CD4-positive, alpha-beta T cell treated with Interleukin-17A for 4 hours (primary cell): ENCODE measurements at places on chromosomes 2 and 18.

GRCh38 chr2:219744600-219744999 lies 117.2 kb downstream of the SLC4A3 start:
- DNase-seq, result no peak

- DNase-seq, result no peak
These were observed 338.2 kb downstream of the LRRTM1 start for GRCh38 chr2:79966369-79966768.

DNA sequence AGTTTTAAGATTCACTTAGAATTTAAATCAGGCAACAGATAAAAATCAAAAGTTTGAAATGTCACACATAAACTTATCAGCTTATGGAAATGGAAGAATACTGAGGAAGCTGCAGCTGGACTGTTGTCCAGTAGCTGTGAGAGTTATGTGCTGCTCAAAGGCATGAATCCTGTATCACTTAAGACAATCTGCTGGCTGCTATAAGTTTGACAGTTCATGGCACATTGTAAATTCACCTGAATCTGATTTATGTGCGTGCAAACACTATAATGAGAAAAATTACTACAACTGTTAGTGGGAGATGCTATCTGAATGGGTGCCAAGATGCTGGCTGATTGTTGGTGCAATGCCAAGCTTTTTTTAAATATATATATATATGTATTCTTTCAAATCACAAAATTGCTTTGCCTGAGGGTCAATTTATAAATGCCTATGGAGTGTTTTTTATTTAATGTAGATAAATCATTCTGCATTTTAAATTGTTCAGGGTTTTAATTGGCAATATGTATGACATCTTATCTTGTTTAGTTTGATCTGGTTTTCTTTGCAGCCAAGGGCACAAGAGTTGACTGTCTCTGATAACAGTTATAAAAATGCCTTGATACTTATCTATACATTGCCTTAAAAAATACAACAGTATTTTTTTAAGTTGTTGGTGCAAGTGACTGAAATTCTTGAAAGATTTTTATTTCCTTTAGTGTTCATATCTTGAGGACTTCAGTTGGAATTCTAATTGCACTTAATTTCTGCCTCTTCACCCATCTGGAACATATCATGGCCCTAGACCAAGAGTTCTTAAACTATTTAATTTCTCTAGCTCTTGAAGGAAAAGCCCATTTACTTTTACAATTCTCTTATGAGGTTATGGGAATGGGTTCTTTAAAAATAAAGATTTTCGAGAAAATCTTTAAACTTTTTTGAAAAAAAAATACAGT lies 48.7 kb downstream of the CAVIN2 start:
- DNase-seq, result no peak

DNA sequence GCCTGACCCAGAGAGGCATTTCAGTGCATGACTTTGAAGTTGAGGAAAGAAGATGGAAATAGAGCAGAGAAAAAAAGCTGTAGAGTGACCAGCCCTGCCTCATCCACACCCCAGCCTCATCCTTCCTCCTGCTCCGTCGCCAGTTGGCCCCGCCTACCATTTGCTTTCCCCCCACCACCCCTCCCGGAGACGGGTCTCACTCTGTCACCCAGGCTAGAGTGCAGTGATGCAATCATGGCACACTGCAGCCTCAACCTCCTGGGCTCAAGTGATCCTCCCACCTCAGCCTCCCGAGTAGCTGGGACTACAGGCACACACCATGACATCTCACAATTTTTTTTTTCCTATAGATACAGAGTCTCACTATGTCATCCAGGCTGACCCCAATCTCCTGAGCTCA lies 200.8 kb downstream of the EPHA4 start:
- no peak for DNase-seq

GRCh38 chr18:50405582-50406271 lies 30.9 kb downstream of the SKA1 start:
- DNase-seq, result no peak

- DNase-seq, result no peak
These were observed 68.3 kb downstream of the CD28 start for GRCh38 chr2:203774760-203775159.

DNA sequence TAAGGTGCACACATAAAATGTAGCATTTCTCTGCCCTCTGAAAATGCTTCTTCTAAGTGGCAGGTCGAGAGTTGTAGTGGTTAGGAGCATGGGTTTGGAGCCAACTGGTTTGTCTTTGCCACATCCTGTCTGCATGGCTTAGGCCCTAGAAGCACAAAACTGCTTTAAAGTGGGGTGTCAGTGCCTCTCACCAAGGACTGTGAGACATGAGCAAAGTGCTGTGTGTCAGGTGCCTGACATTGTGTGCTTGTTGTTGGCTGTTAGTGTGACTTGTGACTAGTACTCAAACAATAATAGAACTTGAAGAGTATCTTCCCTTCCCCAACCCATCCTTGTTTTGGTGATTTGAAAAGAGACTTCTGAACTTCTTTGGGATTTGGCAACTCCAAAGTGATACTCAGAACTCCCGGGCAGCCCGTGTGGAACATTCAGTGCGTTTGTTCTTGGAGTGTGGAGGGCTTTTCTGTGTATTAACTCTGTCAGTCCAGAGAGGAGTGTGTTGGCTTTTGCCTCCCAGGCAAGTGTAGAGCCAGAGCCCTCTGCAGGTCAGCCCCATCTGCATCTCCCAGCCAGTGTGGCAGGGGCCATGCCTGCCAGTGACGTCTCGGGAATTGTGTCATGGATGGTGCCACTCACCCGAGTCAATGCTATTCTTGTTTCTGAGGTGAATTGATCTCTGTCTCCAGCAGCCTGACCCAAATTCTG lies 5.0 kb downstream of the MGAT5 start:
- peak; percentile 77 for DNase-seq

DNA sequence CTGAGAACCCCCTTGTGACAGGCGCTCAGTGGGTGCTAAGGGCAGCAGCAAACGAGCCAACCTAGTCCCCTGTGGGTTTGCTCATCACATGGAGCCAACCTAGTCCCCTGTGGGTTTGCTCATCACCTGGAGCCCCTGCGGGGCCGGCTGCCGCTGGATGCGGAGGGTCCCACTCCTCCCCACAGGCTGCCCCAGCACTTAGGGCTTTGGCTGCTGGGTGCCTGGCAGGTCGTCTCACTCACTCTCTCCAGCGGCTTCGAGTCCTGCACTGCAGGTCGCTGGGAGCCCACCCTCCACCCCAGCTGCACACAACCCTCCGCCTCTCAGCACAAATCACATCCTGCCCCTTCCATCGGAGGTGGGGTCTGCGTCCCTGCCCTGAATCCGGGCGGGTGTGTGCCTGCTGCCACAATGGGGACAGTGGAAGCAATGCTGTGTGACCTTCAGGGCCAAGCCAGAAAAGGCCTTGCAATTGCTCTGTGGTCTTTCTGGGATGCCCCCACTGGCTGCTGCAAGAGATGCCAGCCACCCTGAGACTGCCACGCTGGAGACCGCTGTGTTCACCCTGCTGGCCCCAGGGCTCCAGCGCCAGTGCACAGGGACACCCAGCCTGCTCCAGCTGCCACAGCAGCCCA lies 248.1 kb upstream of the SALL3 start:
- no peak for DNase-seq

GRCh38 chr2:218799990-218800389 lies 18.0 kb downstream of the CYP27A1 start:
- DNase-seq, result no peak

DNA sequence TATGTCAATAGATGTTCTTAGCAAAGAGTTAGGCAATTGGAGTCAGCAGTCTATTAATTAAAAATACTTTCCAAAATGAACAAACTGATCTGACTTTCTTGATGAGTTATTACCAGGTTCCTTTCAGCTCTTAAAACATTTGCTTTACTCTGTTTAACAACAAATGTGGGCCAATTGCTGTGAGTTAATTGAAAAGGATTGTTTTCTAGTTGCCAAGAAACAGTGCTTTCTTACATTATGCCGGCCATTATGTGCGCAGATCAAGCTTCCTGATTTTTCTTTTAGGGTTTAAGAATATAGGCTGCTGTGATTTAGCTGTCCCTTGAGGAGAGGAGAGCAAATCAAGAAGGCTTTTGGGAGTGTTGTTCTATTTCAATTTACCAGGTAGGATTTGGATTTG lies 50.5 kb upstream of the ITPRID2 start:
- DNase-seq, result no peak

DNA sequence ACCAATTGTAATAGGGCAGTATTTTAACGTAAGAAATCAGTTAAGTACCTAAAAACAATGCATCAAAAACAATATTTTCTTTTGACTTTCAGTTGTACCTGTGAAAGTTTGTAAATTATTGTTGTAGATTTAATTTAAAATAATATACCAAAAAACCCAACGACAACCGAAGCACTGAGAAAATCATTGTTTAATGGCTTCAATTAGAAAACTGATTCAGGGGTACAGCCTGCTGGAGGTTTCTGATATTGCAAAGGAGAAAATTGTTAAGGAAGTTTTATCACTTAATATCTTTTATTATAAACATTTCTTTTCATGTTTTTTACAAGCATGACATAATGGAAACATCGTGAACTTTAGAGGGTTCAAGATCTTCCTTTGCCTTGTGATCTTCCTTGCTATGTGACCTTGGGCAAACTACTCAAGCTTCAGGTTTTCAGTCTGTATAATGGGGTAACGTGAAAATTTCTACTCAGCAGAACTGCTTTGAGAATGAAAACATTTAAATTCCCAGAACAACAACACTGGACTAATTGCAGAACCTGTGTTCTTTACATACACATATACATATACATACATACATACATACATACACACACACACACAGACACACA lies 76.3 kb upstream of the GLS start:
- peak; percentile 12 for DNase-seq

DNA sequence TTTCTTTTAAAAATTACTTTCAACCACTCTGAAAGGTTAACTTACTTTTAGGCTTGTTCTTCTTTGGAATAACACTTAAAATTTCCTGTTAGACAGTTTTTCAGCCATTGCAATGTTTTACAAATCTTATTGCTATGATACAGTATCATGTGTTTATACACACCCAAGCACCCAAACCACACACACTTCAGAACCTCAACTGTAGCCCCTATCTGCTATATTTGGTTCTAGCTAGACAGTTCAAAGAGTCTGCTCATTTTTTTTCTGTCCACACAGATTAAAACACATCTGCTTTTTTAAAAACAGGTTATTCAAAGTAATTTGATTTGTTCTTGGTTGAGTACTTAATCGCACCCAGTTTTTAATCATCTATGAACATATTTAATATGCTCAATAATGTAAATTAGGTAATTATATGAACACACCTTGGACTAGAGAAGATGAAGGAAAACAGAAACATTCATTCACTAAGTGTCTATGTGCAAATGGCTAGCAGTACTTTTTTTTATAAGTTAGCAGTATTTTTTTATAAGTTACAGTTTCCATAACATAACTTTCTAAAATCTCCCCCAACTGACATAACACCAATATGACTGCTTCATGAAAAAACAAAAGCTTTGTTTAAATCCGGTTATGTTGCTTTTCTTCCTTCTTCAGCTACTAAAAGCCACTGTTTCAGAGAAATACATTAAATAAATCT lies 17.6 kb downstream of the FBXO11 start:
- peak; percentile 28 for DNase-seq

- DNase-seq, result no peak
These were observed 1.5 kb upstream of the GPBAR1 start for GRCh38 chr2:218259099-218259961.

DNA sequence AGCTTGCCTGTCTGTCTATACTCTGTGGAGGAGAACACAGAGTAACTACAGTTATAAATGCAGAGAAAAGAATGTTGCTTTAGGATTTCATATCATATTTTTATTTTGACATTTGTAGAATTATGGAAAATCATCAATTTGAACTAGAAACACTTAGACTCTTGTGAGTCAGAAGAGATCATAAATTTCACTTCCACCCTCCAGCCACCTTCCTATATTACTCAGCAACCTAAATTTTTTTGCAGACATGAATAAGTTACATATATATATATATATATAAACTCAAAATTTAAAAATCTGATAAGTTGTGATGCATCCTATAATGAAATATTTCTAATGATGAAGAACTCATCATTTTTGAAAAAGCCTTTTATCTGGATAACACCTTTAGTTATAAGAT lies 172.3 kb downstream of the PIEZO2 start:
- DNase-seq, result no peak

DNA sequence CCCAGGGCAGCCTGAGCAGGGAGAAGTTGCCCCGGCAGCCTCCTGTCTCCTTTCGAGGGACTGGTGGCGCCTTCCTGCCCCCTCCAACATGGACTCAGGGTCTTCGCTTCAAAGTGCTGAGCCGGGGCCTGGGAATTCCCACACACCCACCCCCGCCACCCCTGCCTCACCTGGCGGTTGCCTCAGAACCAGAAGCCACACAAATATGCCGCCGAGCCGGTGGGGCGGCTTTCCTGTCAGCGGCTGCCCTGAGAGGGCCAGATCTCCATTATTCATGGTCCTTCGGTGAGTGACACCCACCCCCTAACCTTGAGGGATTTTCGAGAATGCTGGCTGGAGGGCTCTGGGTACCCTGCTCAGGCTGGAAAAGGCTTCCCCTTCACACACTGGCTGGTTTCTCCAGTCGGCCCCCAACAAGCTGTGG lies 71.7 kb downstream of the SMAD7 start:
- DNase-seq, result no peak

- no peak for DNase-seq
These were observed 3.1 kb downstream of the ARL4C start for GRCh38 chr2:234493796-234494195.

- no peak for DNase-seq
These were observed 423.3 kb downstream of the SETBP1 start for GRCh38 chr18:45104049-45104395.

GRCh38 chr2:109438773-109439389 lies 174.9 kb downstream of the SEPTIN10 start:
- no peak for DNase-seq

- no peak for DNase-seq
These were observed 460.2 kb upstream of the UBE2E3 start for GRCh38 chr2:180520206-180520605.

DNA sequence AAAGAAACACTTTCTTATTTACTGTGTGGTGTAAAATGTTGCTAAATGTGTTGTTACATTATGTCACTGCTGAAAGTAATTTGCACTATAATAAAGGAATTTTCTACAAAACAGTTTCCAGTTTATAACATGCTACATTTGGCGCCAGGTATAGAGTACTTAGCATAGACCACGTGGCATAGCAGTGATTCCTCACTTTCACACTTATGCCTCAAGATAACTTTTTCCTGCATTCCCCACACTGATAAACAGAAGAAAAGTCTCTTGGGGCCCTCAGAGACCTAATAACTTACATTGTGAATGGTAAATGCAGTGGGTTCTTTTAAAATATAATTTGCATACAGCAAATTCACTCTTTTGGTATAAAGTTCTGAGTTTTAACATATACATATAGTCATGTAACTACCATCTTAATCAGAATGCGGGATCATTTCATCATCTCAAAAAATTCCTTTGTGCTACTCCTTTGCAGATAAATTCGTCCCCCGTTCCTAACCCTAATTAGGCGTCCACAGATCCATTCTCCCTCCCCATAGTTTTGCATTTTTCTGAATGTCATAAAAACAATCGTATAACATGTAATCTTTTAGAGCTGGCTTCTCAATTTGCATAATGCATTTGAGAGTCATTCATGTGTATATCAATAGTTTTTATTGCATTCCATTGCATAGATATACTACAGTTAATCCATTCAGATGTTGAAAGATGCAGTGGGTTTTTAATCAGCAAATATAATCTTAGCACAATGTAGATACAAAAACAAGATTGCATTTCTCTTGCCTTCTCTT lies 7.5 kb downstream of the LGALSL start:
- DNase-seq, result no peak

GRCh38 chr18:13366541-13366940 lies 148.0 kb downstream of the LDLRAD4 start:
- no peak for DNase-seq

- no peak for DNase-seq
These were observed 7.8 kb downstream of the SULT1C4 start for GRCh38 chr2:108385411-108386071.
